ENCODE measurements at places on chromosomes 2 and 18. TPM values are rescaled to one million over a fixed set of nuclear protein-coding genes. Genes with fewer than 3 reads are reported as not detected.

- DNase-seq, result no peak
These were observed 367.7 kb upstream of the NETO1 start for GRCh38 chr18:73235491-73235890.

The WDR33 gene
- total RNA-seq, result 76.3 TPM

- DNase-seq, result peak; percentile 65
These were observed 62.4 kb upstream of the SLC66A3 start for GRCh38 chr2:11092701-11093335.

GRCh38 chr2:20138696-20139095 lies 86.2 kb downstream of the SDC1 start:
- no peak for DNase-seq

The KANSL1L gene
- total RNA-seq, result 26.6 TPM

Measured in endodermal cell (in vitro differentiated cells).